ENCODE measurements at places on chromosomes 5 and 9.

DNA sequence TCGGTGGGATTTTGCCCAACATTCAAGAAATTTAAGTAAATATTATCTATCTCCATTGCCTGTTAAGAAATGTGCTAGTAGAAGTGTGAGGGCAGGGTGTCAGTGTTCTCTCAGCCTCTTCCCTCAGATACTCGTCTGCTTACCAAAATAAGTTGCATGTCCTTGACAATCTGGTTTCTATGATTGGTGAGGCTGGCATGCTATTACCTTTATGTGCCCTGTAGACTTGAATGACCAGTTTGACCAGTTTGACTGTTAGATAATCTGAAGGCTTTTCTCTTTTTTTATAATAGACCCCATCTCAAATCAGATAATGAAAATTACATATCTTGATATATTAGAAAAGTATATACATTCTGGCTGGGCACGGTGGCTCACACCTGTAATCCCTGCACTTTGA lies 348 bp downstream of the CATSPER3 start:
- DNase-seq: no peak

- DNase-seq: no peak
Observed at GRCh38 chr5:139104577-139105276, 93.4 kb downstream of the SIL1 start.

GRCh38 chr9:123058834-123059233 lies 25.4 kb downstream of the GPR21 start:
- DNase-seq: no peak

DNA sequence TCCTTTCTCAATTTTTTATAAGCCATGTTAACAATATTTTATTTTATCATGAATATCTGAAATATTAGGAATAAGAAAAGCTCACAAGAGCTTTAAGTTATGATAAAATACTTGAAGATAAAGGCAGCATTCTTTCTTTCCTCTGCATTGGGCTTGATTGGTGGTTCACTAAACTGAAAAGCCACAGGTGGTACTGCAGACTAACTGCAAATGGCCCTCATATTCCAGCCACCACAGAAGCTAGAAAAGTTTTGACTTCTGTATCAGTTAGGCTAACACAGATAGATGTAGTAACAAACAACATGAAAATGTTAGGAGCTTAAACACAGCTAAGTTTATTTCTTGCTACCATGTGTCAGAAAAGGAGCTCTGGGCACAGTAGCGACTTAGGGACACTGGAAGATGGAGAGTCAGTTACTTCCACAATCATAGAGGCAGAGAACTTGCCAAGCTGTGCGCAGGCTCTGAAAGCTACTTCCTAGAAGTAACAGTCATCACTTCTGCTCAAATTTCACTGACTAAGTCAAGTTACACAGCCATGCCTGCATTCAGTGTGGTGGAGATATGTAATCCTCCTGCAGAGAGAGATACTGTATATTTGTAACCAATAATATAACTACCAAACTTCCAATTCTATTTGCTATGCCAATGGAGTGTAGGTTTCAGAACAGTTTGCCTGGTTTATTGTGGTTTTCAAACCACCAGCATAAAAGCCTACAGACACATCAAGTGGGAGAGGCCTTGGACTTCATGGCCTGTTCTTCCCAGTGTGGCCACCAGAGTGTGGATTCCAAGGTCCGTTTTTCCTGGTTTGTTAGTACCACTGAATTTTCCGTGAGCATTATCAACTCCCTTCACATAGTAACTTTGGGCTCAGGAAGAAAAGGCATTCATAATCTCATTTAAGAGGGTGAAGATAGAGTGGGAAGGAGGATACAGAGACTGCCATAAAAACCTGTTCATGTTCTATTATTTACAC lies 268.3 kb downstream of the PJA2 start:
- no peak for DNase-seq

- DNase-seq: no peak
Observed at GRCh38 chr9:137545123-137545522, 5.1 kb downstream of the PNPLA7 start.

DNA sequence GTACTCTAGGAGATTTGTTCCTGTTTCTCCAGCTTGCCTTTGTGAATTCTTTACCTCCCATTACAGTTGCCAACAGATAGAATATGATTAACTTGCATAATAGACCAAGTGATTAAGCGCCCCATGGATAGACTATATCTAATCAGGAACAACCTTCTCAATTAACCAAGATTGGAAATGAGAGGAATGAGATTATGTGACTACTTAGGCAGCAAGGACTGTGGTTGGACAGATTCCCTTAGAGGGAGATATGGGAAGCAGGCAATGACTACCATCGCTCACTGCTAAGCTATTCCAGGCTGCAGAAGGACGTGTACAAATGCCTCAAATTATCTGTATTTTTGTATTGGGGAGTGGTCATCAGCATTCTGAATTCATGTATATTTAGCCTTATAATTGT lies 278.1 kb upstream of the DAB2 start:
- DNase-seq: no peak

DNA sequence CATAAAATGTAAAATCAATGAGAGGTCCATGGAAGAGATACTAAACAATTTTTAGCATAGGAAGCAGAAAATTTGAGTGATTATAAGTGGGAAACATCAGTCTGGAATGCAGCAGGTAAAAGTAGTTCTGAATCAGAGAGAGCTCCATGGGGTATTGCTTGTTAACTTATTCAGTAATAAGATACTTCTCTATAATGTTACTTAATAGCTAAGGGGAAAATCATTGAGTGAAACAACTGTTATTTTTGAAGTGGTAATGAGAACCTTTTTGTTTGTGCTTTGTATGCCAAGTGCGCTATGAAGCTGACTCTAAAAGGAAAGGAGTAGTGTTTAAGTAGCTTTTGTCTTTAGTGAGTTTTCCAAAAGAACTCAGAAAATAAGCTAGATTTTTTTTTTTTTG lies 95.2 kb downstream of the ERBIN start:
- no peak for DNase-seq

GRCh38 chr9:113219186-113219936 lies 1.7 kb downstream of the FKBP15 start:
- no peak for DNase-seq

DNA sequence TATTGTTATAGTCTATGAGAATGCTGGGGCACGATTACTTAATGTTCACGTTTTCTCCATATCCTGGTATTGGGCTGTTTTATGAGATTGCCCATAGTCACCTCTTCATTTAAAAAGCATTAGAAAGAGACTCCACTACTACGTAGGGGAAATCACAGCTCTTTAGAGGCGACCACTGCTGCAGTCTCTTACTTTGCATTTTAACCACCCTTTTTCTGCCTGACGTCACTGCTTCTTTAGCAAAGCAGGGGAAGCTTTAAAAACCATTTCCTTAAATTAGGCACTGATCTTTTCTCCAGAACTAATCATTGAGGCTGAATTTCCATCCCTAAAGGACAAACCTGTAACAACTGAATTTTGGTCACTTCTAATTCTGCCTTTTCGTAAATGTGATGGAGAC lies 38.9 kb downstream of the ZNF608 start:
- no peak for DNase-seq

- no peak for DNase-seq
Observed at GRCh38 chr9:8855046-8855445, 1055.5 kb upstream of the DMAC1 start.

DNA sequence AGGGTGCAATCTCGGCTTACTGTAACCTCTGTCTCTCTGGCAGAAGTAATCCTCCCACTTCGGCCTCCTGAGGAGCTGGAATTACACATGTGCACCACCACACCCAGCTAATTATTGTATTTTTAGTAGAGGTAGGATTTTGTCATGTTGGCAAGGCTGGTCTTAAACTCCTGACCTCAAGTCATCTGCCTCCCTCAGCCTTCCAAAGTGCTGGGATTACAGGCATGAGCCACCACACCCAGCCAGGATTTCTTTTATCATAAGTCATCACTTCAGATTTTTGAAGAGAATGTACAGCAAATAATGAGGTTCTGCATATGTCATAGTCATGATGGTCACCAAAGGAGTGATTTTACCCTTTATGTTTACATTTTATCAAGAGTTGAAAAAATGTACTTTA lies 108.1 kb downstream of the GCNT1 start:
- DNase-seq: no peak

DNA sequence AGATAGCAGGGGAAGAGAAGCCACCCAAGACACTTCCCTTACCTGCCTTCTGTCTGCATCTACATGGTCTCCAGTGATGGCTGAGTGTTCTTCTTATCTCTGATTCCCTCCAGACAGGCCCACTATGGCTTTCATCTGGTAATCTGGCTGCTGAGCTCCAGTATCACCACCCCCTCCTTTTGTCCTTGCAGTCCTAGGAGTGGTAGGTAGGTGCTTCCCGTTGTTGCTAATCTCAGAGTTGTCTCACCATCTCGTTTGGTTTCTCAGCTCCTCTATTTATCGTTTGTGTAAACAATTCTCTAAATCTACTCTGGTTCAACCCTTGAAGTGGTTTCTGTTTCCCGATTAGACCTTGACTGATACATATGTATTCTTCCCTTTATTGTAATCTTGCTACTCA lies 243.8 kb upstream of the RFX3 start:
- DNase-seq: no peak

DNA sequence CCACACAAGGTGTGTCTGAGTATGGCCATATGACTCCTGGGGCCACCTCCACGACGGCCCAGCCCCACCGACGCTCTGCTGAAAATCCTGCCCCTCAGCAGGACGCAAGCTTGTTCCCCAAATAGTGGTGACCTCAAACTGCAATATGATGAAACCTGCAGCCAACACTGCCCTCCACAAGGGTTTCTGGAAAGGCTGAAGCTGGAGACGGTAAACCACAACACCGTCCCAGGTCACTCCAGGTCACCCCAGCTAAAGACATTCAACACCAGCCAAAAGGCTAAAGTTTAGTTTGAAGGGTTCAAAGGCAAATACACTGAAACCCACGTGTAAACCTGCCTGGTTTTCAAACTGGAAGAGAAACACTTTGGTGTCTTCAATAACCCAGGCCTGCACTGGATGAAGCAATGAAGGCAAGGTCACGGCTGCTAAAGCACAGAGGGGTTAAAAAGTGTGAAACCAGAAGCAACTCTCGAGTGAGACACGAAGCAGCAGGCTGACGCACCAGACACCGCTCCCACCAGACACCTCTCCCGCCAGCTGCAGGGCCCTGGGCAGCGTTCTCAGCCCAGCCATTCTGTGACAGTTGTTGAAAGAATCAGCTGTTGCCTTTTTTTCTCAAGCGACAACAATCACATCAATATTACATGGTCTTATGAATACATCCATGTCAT lies 1.8 kb upstream of the LHX3 start:
- no peak for DNase-seq

DNA sequence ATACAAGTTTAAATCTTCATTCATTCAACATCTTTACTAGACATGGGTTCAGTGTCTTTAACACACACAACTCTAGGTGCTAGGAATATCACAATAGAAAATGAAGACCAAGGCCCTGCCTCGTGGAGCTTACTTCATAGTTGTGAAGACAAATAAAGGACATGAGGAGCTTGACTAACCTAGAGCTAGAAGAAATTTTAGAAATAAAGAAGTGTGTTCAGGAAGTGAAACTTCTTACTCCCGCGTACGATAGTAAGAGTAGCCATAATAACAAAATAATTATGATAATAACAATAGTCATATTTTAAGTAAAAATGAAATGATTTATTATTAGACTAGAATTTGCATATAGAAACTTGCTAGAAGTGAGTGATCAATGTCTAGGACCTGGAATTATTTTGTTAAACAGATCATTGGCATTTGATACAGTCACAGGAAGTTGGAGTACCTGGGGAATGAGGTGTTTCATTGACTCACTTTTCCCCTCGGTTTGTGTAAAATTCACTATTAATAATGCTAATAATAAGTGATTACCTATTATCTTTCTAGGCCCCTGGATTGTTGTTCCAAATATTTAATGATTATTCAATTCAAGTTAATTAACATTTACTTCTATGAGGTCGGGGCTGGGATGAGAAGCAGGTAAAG lies 331.3 kb downstream of the NSG2 start:
- DNase-seq: no peak

DNA sequence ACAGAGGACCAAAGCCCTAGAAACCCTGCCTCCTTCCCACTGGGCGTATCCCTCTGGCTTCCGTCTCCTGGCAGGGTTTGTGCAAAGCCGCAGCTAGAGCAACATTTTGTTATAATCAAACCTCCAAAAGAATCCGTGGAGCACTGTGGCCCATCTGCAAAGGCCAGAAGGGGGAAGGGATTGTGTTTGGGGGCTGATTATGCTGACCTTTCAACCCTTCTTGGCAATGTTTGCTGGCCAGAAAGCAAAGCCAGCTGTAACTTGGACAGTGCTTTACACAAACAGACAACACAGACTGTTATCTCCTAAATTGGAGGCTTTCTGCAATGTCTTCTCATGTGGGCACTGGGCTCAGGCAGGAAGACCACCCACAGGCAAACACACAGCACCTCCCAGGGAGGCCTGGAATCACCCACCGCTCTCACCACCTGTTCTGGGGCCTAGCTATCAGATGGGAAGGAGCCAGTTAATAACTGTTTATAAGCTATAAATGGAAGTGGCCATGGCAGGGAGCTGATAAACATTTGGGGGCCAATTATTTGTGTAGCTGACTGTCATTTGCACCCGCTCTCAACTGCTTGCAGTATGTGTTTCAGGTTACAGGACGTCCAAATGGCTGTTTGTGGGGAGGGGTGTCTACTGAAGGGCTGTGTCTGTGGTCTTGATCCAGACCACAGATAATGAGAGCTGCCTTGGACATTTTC lies 121.6 kb upstream of the ERCC6L2 start:
- DNase-seq: no peak

GRCh38 chr9:107862881-107863280 lies 373.3 kb upstream of the KLF4 start:
- DNase-seq: no peak

- DNase-seq: no peak
Observed at GRCh38 chr5:171493646-171494393, 74.4 kb downstream of the FGF18 start.

DNA sequence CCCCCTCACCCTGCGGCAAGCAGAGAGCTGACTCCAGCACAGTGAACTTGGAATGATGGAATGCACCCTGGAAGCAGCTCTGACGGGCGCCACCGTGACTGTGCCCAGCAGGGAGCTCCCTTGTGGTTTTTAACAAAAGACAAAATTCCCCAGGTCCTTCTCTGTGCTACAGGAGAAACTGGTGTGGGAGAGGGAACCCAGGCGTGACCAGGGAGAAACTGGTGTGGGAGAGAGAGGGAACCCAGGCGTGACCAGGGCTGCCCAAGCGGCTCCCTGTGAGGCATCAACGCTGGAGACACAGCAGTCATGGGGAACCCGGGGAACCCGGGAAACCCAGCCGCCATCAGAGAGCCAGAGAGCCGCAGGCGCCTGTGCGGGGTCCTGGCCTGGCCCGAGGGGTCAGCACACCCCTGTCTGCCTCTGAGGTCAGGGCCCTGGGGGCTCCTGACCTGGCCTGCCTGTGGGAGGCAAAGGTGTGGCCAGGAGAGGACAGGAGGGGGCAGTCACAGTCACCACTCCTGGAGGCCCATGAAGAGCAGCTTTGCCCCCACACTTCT lies 3.1 kb upstream of the AHRR start:
- DNase-seq: no peak
